ENCODE measurements at places on chromosomes 2 and 18. TPM values are rescaled to one million over a fixed set of nuclear protein-coding genes. Genes with fewer than 3 reads are reported as not detected.

Gene TMEM247
- total RNA-seq = not detected

Gene GTF2A1L
- 0.13 TPM for total RNA-seq

Gene CRYGD
- total RNA-seq = not detected

Gene SKA1
- 2.9 TPM for total RNA-seq

Gene DARS1
- total RNA-seq = 51.3 TPM

Gene DNER
- under 0.01 TPM for total RNA-seq

Gene TMEM182
- total RNA-seq = 1.0 TPM

Gene CNDP2
- total RNA-seq = 50.3 TPM

Gene SULT1C2
- not detected for total RNA-seq

Gene NTSR2
- total RNA-seq = not detected

Gene CFAP53
- total RNA-seq = 0.13 TPM

Data from dermis microvascular lymphatic vessel endothelial cell (primary cell).